ENCODE measurements at places on chromosomes 4 and X.
A peak's percentile ranks its signal among the peaks of the same experiment; 100 is the strongest.

DNA sequence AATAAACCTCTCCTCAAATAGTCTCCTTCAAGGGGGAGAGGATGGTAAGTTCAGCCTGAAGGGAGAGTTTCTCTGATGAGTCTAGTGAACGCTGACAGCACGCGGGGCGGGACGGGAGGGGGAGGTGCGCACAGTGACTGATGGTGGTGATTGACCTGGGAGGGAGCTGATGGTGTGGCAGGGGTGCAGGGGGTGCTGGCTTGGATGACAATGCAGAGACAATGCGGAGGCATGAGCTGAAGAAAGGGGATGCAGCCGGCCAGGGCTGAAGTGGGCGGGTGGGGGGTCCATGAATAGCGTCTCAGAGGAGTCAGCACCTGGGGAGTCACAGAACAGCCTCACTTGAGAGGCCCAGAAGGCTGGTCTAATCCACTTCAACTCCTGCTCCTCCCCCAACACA is 142.5 kb upstream of the PJA1 start:
- no peak for DNase-seq

DNA sequence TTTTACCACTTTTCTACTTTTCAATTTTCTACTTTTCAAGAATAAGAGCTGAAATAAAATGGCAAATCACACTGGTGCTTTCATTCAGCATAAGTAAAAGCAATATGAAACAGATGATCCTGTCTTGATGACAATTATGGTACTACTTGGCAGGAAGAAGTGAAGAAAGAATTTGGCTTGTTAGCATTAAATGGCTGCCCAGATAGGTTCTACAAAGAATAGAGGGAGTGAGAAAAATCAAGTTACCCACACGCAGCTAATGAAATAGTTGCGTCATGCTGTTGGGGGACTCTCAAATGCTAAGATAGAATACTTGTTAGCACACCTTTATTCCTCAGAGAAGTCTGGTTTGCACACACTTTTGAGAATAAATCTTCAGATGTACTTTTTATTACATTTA is 12.5 kb upstream of the LCORL start:
- no peak for DNase-seq

DNA sequence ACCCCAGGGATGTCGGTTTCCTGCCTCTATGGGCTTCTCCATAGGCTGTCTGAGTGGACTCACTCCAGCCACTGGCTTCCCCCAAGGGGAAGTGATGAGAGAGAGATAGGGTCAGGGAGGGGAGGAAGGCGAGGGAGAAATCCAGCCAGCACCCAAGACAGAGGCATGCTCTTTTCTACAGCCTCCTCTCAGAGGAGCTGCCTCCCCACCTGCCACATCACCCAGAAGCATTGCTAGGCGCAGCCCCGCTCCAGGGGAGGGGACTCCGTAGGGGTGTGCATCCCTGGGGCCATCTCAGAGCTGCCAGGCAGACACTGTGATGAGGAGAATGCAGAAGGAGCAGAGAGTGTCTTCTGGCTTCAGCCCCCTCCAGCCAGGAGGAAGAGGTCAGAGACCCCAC is 109.5 kb upstream of the NKX1-1 start:
- no peak for DNase-seq

DNA sequence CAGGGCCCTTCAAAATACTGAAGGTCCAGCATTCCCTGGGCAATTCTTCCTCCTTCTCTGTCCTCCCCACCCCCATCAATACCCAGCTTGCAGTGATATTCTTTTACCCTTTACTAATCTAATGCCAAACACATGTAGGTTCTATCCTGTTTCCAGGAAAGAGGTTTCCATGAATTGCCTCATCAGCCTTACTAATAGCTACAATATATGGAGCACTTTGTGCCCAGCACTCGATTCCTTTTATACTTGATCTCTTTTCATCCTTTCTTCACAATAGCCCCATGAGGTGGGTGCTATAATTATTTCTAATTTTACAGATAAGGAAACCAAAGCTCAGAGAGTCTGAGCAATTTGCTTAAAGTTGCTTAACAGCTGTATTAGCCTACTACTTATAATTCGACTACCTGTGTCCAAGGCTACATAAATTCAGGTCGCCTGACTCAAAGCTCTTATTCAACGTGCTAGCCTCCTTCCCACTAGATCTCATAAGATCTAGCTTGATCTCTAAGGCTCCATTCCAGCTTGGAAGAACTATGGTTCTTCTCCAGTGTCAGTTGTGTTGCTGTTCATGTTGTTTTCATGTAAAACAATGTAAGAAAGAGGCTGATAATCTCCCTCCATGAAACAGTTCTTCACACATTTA is 229.6 kb upstream of the PGRMC2 start:
- DNase-seq: no peak

- no peak for DNase-seq
Measured at GRCh38 chrX:103792916-103793544, 16.4 kb downstream of the PLP1 start.

DNA sequence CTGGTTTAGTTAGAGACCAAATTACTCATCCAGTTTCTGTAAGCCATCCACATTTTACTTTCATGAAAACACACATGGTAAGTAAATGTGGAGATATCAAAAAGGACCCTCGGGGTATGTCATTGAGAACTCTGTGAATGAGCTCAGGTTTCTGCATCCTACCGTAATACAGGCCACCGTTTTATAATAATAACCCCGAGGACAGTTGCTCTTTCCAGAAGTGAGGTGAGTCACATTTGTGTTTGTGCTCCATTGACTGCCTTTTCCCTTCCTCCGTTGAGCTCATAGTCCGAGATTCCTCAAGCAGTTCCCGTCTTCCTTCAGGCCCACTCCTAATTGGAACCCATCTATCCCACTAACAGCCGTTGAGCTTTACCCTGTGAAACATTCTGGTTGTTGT is 95.3 kb downstream of the GRID2 start:
- DNase-seq: no peak

DNA sequence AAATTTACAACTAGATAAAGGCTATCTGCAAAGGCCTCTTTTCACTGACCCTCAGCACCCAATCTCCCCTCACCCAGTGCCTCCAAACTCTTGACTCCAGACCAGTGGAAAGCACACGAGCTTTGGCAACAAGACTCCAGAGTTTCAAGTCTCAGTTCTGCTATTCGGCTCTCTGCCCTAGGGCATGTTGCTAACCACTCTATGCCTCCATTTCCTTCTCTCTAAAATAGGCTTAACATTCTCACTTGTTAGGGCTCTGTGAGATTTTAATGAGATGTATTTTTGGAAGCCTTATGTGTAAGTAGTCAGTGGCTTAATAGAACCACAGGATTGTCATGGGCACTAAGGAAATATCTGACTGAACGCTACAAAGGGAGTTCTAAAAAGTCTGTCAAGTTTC is 116.5 kb upstream of the IQCM start:
- DNase-seq: no peak

DNA sequence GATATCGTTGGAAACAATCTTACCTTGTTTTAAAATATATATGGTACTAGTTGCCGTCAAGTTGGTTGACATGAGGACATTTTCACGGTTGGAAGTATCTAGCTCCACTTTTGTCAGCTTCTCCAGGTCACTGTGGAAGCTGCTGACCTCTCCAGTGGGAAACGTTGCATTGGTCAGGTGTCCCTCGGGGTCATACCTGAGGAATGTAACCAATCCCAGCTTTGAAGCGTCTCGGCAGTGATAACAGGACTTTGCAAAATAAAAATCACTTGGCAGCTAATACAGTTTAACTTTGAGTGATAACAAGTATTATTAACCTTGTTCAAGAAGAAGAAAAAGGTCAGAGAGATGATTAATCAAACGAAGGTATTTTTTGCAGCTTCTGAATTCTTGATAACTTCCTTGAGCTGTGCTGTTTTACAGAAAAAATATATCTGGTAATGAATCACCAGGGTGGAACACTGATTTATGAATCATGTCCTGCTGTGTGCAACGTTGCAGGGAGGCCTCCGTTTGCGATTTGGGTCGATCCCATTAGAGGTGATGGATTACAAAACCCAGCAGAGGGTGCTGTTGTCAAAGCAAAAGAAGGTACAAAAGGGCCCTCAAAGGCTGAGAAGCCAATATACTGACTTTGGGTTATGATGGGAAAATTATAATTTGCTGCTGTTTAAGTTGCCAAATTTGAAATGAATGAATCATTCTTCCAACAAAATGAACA is 60.1 kb downstream of the SH2D1A start:
- peak; percentile 0 for DNase-seq

DNA sequence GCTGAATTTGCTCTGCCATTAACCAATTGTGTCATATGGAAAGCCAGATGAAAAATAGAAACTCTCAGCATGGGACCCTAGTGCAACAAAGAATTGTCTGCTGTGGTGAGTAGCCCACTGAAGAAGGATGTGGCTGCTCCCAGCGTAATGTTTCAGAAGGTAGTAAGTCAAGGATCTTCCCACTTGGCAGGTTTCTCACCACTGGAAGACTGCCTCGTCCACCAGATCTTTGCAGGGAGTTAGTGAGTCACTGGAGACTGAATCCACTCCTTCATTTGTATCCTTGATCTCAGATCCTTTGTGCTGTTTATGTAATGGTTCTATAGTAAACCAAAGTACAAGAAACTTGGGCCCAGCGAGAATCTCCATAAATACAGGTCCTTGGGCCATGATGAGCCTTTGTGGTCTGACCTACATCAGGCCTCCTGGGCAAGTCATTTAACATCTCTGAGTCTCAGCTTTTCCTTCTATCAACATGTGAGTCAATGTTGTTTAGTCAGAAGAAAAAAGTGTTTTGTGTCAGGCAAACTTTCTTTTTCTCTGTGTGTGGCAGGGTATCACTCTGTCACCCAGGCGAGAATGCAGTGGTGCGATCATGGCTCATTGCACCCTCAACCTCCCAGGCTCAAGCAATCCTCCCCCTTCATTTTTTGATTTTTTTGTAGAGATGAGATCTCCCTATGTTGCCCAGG is 78.0 kb upstream of the CCDC160 start:
- DNase-seq: no peak

- DNase-seq: no peak
Measured at GRCh38 chr4:103904123-103904522, 184.3 kb upstream of the TACR3 start.

GRCh38 chrX:139554376-139554775 is 23.8 kb downstream of the F9 start:
- DNase-seq: no peak

GRCh38 chrX:137034508-137034872 is 695 bp upstream of the GPR101 start:
- DNase-seq: no peak
